ENCODE measurements at places on chromosomes 7 and 10.
A peak's percentile ranks its signal among the peaks of the same experiment; 100 is the strongest.

DNA sequence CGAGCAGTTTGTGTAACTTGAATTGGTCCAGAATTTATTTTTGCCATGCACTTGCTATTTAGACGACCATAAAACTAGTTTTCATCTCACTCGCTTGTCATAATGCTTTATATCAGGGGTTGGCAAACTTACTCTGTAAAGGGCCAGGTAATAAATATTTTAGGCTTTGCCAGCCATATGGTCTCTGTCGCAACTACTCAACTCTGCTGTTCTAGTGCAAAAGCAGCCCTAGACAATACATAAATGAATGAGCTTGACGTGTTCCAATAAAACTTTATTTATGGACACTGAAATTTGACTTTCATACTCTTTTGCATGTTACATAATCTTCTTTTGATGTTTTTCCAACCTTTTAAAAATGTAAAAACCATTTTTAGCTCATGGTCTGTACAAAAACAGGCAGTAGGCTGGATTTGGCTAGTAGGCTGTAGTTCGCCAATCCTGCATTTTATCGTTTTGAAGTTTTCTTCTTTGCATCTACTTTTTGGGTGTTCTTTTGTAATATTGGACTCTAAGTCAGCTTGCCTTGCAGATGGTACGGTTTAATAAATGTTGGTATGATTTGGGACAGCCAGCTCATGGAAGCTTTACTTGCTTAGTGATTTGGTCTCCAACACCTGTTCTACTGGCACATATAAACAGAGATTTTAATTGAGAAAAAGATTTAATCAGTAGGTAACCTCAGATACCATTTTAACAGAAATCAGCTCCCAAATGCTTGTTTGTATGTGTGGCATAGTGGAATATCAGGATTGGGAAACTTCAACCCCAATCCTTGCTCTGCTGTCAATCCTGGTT is 25.6 kb downstream of the SND1 start:
- DNase-seq = no peak

DNA sequence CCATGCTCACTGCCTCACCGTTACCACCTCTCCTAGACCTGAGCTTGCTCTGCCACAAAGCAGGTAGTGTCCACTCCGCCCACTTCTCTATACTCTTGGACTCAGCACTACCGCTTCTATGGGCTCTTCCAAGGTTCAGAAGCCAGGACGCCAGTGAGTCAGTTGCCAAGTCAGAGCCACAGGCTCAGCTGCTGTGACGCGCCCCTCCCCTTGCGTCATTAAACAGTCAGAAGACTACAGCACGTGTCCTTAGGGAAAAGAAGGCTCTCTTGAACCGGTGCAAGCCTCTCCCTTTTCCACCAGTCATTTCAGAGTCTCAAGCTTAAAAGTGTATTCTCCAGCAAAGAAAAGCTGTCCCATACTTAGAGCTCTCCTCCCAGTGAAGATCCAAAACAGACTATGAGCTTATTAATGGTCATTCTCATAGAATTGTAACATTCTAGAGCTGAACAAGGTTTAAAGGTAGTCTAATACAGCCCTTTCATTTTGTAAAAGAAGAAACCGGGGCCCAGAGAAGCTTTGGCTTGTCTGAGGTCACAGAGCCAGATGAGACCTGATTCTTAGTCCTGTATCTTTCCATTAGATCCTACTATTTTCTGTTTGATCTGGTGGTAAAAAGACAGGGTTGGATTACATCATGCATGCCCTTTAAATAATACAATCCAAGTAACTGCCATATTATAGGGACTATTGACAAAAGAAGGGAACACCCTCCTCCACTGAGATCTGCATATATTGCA is 40.9 kb upstream of the MET start:
- DNase-seq = no peak

GRCh38 chr10:5891009-5891408 is 966 bp downstream of the FBH1 start:
- no peak for DNase-seq

GRCh38 chr7:80748363-80749042 is 110.1 kb downstream of the CD36 start:
- DNase-seq = peak; percentile 19

DNA sequence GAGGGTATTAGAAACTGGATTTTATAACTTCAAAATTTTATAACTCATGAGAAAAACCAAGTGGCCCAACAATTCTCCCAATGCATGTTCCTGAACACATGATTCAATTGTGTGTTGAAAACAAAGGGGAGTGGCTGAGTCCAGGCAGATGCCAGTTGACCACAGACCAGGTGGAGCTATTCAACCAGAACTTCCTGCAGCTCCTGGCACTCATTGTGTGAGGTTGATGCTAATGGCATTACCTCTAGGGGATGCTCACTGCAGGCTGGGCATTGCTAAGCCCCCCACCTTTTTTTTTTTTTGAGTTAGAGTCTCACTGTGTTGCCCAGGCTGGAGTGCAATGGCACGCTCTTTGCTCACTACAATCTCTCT is 20.3 kb downstream of the MYOF start:
- no peak for DNase-seq

Measured in NCI-H1417 treated with DMSO at 0.1 percent for 48 hours (cell line).